ENCODE measurements at places on chromosomes 7 and 10. TPM values are rescaled to one million over a fixed set of nuclear protein-coding genes. Genes with fewer than 3 reads are reported as not detected.

Gene ZNF736
- 0.15 TPM for total RNA-seq

Gene IQCE
- total RNA-seq: 21.4 TPM

- DNase-seq: no peak
These were observed 92.0 kb downstream of the LSMEM1 start for GRCh38 chr7:112572669-112573301.

GRCh38 chr10:97043563-97043855 is 142.2 kb downstream of the SLIT1 start:
- DNase-seq: no peak

- DNase-seq: no peak
These were observed 40.3 kb downstream of the VSTM4 start for GRCh38 chr10:49074836-49075682.

Gene CXCL12
- total RNA-seq: 0.47 TPM

Gene OR9A2
- total RNA-seq: not detected

Gene ARPC1B
- total RNA-seq: 192 TPM

DNA sequence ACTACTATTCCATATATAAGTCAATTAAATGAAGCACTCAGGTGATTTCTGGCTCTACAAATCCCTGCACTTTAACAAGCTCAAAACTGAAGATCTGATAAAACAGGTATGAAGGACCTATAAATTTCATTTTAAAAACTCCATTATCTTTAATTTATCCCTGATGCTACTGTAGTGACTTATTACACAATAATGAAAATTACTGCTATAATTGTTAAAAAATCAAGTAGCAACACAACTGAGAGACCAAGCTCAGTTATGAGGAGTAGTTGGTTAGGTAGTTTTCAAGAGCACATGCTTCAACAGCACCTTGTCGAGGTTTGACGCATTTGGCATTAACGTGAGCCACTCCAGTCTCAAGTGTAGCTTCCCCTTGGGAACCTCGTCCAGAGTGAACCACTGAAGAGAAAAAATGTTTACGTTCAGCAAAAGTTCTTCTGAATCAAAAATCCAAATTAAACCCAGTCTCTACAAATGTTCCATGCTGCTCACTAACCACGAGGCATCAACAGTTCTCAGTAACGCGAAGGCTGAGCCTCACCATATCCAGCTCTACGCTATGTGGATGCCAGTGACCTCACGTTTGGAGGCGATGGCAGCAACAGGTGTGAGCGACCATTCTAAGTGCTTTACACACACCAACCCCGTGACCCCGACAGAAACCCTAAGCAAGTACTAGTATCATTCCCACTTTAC is 55.3 kb upstream of the NCAPG2 start:
- DNase-seq: no peak

GRCh38 chr7:135121868-135122267 is 26.0 kb upstream of the TMEM140 start:
- no peak for DNase-seq

DNA sequence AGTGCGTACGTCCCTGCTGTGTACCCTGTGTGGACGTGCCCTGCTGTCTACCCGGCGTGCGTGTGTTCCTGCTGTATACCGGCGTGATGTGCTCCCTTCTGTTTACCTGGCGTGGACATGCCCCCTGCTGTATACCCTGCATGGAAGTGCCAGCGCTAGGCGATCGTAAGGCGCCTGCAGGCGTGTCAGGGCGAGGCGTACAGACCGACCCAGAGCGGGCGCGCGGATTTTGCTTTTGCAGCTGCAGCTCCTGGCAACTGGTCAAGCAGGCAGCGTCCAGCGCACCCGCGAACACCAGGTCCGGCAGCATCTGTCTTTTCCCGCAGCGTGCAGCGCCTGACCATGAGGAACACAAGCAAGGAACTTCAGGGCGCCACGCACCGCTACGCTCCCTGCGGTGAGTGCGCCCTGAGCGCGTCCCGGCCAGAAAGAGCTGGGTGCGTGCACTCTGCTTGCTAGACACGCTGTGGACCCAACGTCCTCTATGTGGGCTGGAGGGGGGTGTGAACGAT is 680 bp downstream of the C7orf57 start:
- no peak for DNase-seq

- peak; percentile 80 for DNase-seq
These were observed 121.9 kb upstream of the AKR1E2 start for GRCh38 chr10:4704034-4704545.

Gene NAT16
- 2.0 TPM for total RNA-seq

Gene MYL10
- not detected for total RNA-seq

GRCh38 chr10:43419997-43420368 is 11.0 kb upstream of the HNRNPF start:
- DNase-seq: no peak

DNA sequence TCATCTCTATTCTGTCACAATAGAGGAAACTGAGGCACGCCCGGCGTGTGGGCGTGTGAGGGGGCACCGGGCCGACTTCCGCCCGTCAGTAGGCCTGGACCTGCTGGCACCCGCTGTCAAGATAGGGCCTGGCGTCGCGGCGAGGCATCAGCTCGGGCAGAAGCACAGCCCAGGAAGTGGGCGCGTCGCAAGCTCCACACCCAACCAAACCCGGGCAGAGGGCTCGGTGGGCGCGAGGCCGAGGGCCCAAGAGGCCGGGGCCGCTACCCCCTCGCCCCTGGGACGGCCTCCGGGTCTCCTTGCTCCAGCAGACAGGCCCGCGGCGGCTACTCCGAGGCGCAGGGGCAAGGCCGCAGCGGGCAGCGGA is 91.2 kb downstream of the SPAG6 start:
- DNase-seq: no peak

Gene SVOPL
- total RNA-seq: not detected

- no peak for DNase-seq
These were observed 312.1 kb downstream of the SKIDA1 start for GRCh38 chr10:21213381-21213780.

- DNase-seq: no peak
These were observed 93.5 kb downstream of the UPF2 start for GRCh38 chr10:11949152-11949551.

DNA sequence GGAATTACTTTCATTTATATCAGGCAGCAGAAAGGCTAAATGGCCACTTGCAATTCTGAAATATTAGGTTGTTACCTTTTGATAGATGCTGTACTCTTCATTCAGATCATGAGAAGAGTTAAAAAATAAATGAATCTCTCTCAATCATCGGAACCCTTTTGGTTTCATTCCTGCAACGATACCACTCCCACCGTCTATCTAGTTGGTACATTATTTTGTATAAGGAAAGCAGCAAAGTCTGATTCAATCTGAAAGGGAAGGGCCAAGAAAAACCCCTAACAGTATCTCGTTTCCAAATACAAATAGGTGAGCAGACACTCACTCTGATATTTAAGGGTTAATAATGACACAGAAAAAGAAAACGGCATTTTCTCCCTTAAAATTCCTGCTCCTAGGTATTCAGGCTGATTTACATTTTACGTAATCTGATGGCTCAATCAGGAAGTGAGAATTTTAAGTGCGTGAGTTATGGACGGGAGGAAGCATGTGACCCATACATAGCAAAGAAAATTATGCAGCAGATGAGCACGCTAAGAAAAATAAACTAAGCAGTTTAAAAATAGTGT is 209.4 kb upstream of the KLF14 start:
- no peak for DNase-seq
